CD4-positive, alpha-beta T cell treated with Interleukin-6 for 4 hours (primary cell): ENCODE measurements at places on chromosomes 13 and 19.

- no peak for DNase-seq
These were observed 167.8 kb downstream of the ZNF536 start for GRCh38 chr19:30539981-30540380.

DNA sequence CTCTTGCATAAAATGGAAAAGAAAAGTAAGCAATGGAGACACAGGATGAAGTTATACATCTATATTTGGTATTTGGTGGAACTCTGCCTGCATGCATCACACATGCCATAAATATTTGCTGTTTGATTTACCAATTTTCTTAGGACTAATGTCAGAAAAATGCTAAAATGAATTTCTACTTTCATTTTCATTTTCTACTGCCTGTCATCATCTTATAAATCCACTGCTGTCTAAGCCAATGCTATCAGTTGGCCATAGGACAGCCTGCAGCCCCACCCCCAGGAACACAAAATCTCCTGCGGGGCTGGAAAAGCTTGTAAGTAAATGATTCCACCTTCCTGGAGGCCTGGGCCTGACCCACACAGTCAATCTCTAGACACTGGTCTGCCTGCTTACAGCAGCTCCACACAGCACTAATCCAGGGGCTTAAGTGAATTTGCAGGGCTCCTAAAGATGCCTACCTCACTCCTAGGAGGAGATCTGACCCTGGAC is 122.0 kb downstream of the ENOX1 start:
- no peak for DNase-seq

DNA sequence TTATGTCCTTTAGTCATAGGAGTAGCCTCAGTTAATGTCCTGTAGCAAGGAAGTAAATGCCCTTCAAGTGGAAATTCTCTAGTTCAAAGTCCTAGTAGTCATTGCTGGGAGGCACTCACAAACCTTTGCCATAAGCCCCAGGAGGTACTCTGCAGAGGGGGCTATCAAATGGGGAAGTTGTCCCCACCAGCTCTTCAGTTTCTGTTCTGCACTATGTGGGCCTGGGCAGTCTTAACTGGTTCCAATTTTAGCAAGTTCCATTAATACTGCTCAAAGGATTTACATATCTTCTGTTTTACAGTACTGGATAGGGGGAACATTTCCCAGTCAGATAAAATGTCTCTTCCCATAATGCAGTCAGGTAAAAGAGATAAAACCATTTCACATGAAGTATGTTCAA is 101.3 kb downstream of the B3GLCT start:
- no peak for DNase-seq

DNA sequence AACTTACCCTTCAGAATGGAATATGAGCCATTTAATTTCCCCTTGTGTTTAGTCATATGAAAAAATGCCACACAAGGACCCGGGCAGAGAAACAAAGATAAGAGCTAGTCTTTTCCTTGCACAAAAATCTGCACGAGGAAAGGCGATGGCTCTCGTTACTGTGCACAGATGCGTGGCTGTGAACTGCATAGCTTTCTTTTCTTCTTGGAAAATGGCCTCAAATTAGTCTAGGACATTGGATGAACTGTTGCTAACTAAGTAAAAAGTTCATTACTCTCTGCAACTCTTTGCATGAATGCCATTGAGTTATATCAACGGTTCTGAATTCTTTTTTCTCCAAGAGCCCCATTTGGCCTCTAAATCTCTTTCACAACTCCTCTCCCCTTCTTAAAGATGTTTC is 125.2 kb downstream of the COG6 start:
- no peak for DNase-seq

DNA sequence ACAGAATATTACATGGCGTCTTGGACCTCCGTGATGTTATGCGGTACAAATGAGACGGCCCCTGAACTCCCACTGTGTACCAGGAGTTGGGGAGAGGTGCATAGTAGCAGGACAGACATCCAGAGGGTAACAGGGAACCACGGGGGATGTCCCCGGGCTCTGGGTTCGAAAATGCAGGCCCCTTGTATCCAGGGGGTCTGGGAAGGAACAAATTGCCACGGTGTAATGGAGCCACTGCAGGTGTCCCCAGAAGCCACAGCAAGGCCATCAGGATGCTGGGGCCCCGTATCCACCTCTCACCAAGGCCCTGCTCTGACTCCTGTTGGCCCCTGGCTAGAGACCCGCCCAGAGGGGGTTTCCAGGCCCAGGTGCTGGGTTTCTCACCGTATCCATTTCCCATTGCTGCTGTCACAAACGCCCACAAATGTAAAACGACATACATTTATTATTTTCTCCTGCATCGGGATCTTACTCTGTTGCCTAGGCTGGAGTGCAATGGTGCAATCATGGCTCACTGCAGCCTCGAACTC is 77.8 kb downstream of the INSR start:
- no peak for DNase-seq

DNA sequence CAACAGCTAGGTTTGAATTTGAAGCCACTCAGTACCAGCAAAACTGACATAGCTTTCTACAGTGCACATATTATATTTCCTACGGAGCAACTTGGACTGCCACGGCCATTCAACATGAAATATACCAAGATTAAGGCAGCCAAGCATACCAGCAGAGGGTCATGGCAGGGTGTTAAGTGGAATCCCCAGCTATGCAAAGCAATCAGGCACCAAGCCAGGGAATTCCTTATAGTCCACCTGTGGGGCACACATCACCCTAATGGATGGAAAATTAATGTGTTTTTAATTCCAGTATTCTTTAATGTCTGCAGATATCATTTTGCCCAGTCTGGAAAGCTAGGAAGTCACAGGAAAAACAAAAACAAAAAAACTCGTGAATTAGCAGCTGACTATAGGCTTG is 1190.3 kb downstream of the EFNB2 start:
- DNase-seq, result no peak

DNA sequence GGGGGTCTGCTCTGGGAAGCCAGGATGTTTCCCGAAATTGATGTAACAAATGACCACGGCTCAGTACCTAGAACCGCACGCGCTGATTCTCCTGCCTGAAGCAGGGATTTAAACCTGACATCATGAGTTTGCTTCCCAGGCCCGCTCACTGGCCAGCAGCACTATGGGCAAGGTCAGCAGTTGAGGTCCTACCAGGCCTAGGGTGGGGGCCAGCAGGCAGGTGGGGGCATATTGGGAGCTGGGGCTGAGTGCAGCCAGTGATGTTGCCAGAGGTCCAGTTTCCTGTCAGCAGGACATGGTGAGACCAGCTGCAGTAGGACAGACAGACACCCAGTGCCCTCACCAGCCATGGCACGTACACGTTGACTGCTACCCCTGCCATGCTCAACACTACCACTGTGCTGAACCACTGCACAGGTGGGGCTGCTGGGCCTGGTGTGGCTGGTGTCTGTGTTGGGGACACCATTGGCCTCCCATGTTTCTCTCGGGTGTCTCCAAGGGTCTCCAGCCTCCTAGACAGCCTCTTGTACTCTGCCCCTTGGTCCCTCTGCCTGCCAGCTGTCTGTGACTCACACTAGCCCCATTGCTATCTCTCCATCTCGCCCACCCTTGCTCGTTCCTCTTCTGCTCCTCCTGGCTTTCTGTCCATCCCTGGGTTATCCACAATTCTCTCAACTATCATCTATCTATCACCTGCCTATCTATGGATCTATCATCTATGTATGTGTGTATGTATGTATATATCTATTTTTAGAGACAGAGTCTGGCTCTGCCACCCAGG is 1.1 kb upstream of the C19orf85 start:
- no peak for DNase-seq
